ENCODE measurements at places on chromosomes 7 and 10. TPM values are rescaled to one million over a fixed set of nuclear protein-coding genes. Genes with fewer than 3 reads are reported as not detected.

FGFR2 gene
- total RNA-seq = 58.4 TPM

- H3K27ac ChIP-seq = no peak overlapping the region
- no peak for DNase-seq
- H3K4me1 ChIP-seq = peaks cover 27% of the 10 kb centered on the region
- no peaks in the 10 kb centered on the region for H3K36me3 ChIP-seq
- no peaks in the 10 kb centered on the region for H3K27me3 ChIP-seq
These were observed 15.2 kb upstream of the ADRB1 start for GRCh38 chr10:114028425-114028824.

- peaks cover 53% of the 10 kb centered on the region for H3K4me1 ChIP-seq
- no peak for DNase-seq
- H3K4me3 ChIP-seq = no peak overlapping the region
- H3K27ac ChIP-seq = no peak overlapping the region
- no peaks in the 10 kb centered on the region for H3K27me3 ChIP-seq
These were observed 93.8 kb downstream of the INPP5A start for GRCh38 chr10:132631338-132631735.

DNA sequence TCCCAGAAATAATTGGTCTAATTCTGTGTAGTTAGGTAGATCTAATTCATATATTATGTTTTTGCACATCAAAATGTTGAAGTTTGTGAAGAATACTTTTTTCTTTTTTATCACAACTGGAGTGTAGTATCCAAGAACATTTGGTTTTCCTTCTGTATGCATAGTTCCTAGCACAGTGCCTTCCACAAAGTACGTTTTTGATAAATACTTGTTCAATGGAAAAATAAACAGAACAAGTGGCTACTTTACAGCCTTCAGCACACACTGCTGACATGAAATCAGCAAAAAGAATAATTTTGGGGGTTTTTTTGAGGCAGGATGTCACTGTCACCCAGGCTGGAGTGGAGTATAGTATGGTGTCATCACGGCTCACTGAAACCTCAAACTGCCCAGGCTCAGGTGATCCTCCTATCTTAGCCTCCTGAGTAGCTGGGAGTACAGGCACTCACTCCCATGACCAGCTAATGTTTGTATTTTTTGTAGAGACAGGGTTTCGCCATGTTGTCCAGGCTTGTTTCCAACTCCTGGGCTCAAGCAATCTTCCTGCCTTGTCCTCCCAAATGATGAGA is 27.9 kb downstream of the TARP start:
- H3K4me1 ChIP-seq = no peaks in the 10 kb centered on the region
- no peak overlapping the region for H3K4me3 ChIP-seq
- no peaks in the 10 kb centered on the region for H3K36me3 ChIP-seq
- no peak for DNase-seq
- no peak overlapping the region for H3K27ac ChIP-seq

DNA sequence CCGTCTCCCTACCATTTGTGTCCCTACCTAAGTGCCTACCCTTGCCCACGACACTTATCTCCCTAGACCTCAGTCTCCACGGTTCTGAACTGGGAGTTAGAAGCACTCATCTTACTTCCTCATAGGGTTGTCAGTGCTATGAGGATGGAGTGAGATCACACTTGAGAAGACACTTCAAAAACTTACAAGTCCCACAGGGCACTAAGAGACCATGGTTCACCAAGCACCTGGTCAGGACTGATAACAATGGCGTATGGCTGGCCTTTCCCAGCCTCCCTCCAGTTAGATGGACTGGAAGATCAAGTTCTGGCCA is 43.2 kb downstream of the KCNMA1 start:
- H3K4me3 ChIP-seq = no peak overlapping the region
- DNase-seq = no peak
- H3K27ac ChIP-seq = no peak overlapping the region
- H3K4me1 ChIP-seq = no peaks in the 10 kb centered on the region

DNA sequence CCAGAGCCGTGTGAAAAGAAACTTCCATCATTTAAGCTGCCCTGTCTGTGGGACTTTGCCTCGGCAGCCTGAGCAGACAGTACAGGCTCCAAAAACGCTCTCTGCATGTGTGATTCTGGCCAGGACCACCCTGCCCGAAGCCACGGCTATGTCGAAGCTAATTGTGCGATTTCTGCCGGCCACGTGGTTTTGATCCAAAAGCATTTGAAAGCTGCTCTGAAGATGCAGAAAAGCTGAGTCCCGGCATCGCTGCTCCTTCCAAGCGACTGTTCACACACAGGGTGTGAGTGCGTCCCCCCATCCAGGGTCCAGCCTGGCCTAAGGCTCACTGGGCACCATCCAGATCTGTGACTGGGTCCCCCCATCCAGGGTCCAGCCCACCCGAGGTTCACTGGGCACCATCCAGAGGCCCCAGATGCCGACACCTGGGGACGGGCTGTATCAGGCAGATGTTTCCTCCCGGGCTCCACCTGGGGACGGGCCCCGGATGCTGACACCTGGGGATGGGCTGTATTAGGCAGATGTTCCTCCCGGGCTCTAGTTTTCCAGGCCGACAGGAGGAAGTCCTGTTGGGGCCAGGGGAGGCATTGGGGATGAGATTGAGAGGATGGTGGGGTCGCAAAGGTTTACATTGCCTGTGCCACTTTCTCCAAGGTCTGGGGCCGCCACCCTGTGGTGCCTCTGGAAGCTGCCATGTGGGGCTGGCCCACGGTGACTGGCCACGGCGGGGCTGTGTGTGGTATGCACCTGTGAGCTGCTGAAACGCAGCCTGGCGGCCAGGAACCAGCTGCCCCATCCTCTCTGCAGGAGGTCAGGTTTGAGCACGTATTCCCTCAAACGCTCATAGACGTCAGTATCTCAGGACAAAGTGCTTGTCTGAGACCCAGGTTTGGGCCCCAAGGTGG is 527.4 kb downstream of the DNAJB6 start:
- H3K27me3 ChIP-seq = no peaks in the 10 kb centered on the region
- H3K4me1 ChIP-seq = peaks cover 14% of the 10 kb centered on the region
- H3K4me3 ChIP-seq = no peak overlapping the region
- H3K27ac ChIP-seq = peak overlapping the region; percentile 88

GRCh38 chr7:92782236-92782635 is 54.1 kb downstream of the CDK6 start:
- H3K4me1 ChIP-seq = peaks cover 13% of the 10 kb centered on the region
- no peak for DNase-seq
- H3K27ac ChIP-seq = no peak overlapping the region
- H3K36me3 ChIP-seq = no peaks in the 10 kb centered on the region
- H3K27me3 ChIP-seq = no peaks in the 10 kb centered on the region

DNA sequence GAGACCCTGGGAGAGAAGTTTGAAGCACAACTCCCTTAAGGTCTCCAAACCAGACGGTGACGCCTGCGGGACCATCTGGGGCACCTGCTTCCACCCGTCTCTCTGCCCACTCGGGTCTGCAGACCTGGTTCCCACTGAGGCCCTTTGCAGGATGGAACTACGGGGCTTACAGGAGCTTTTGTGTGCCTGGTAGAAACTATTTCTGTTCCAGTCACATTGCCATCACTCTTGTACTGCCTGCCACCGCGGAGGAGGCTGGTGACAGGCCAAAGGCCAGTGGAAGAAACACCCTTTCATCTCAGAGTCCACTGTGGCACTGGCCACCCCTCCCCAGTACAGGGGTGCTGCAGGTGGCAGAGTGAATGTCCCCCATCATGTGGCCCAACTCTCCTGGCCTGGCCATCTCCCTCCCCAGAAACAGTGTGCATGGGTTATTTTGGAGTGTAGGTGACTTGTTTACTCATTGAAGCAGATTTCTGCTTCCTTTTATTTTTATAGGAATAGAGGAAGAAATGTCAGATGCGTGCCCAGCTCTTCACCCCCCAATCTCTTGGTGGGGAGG is 10.8 kb downstream of the SERPINE1 start:
- no peak overlapping the region for H3K27ac ChIP-seq
- H3K27me3 ChIP-seq = peaks cover 4% of the 10 kb centered on the region
- no peak overlapping the region for H3K4me3 ChIP-seq
- no peak for DNase-seq
- H3K36me3 ChIP-seq = no peaks in the 10 kb centered on the region

DNA sequence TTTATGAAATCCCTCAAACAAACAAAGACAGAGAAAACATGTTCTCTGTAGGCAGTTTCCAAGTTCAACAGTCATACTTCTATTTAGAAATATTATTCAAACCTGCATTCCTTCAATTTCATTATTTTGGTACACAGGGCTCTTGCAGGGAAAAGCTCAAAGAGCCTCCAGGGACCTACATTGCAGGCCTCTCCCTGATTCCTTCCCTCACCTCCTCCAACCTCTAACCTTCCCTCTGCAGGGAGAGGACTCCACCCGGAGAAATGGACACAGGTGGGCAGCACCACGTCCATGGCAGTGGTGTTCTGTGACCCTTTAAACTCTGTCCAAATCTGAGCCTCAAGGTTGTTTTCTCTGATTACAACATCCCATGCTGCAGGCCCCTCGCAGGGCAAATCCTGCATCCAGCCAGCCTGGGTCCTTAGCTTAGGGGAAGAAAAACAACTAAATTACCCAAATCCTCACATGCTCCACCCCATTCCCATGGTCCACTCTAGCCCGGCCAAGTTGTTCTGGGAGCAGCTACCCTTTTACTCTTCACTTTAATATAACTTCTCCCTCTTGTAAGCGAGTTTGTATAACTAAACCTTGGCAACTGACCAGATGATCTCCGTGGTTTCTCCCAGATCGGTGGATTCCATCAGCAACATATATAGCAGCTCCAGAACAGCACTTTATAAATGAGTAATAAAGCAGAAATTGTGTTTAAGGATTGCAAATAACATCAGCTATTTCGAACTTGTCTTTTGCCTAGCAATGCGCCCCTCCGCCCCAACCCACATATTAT is 129.8 kb downstream of the CUBN start:
- no peak for DNase-seq
- H3K36me3 ChIP-seq = no peaks in the 10 kb centered on the region
- no peak overlapping the region for H3K27ac ChIP-seq

DNA sequence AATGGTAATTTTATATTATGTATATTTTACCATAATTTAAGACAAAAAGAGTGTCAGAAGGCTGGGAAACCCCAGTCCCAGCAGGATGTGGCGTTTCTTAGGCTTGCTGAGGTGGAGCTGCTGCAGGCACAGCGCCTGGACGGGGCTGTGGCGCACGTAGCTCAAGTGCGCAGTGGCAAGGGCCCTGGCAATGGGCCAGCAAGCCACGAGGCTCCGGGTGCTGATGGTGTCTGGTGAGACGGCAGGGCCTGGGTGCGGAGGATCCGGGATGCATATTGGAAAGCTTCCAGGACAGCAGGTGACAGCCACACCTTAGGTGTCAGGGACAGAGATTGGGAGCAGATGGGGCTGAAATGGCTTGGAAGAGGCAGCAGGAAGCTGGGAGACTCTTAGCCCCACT is 37.2 kb downstream of the CLEC2L start:
- peak overlapping the region; percentile 6 for H3K27ac ChIP-seq
- peaks cover 6% of the 10 kb centered on the region for H3K27me3 ChIP-seq
- no peaks in the 10 kb centered on the region for H3K4me1 ChIP-seq

DNA sequence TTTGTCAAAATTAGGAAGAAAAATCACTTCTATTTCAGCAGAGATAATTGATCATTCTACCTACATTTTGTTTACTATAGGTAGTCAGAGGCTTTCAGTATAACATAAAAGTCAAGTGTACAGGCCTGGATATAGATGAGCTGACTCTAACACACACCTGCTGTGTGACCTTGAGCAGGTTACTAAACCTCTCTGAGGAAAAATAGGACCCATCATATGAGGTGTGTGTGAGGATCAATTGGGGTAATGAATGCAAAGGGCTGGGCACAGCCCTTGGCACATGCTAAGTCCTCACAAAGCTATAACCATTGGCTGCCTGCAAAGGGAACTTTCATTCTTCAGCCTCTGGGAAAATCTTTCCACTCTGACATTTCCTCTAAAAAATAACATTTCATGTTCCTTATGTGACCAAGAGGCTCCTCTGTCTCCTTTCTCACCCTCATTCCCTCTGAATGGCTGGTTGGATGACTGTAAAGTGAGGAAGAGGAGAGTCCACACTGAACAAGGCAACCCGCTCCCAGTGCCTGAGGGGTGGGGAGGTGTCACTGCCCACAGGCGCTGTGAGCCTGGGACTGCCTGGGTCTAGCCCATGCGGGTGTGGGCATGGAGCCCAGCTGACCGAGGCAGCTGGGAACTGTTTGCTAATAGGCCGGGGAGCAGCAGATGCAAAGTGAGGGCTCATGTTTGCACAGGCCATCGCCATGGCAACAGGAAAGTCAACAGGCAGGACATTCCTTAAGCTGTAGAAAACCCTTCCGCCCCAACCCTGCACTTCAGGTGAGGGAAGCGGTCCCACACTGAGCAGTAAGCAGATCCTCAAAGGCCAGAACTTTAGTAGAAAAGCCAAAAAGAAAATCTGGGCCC is 36.8 kb downstream of the MYOF start:
- no peak overlapping the region for H3K4me3 ChIP-seq
- peaks cover 28% of the 10 kb centered on the region for H3K4me1 ChIP-seq

- H3K4me3 ChIP-seq = no peak overlapping the region
- no peak for DNase-seq
- H3K27ac ChIP-seq = no peak overlapping the region
- H3K36me3 ChIP-seq = no peaks in the 10 kb centered on the region
These were observed 26.4 kb upstream of the KNDC1 start for GRCh38 chr10:133133471-133134231.

- H3K4me1 ChIP-seq = peaks cover 10% of the 10 kb centered on the region
- H3K27ac ChIP-seq = no peak overlapping the region
- H3K36me3 ChIP-seq = peaks cover 3% of the 10 kb centered on the region
- no peaks in the 10 kb centered on the region for H3K27me3 ChIP-seq
- no peak overlapping the region for H3K4me3 ChIP-seq
These were observed 180.0 kb upstream of the SH2B2 start for GRCh38 chr7:102106625-102107024.

DNA sequence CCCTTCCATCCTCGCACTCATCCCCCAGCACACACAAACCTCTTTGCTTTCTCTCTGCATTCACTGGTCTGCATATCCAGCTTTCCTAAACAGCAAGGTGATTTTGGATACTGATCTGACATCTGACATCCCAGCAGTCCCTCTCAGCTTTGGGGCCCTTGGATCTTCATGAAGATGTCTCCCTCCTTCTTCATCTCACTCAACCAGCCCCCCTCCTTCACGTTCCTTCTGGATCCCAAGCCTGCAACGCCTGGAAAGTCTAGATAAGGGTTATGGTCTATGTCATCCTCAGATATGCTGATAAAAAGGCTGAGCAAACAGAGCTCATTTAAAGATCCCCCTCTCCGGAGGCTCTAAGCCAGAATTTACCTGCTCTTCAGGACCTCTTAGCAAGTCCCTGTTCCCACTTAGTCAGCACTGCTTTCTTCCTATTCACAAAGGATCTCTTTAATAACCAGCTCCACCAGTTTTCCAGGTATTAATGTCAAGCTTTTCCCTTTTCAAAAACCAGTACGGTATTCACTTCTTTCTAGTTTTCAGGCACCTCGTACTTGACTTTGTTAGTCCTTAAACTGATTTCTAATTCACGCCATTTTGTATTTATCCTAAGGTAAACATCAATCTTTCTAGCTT is 38.9 kb downstream of the CREB3L2 start:
- H3K27ac ChIP-seq = no peak overlapping the region
- peaks cover 39% of the 10 kb centered on the region for H3K4me1 ChIP-seq
- no peak for DNase-seq
- H3K4me3 ChIP-seq = no peak overlapping the region

- no peak overlapping the region for H3K4me3 ChIP-seq
- peaks cover 9% of the 10 kb centered on the region for H3K27me3 ChIP-seq
- no peaks in the 10 kb centered on the region for H3K36me3 ChIP-seq
- no peak for DNase-seq
These were observed 4.5 kb upstream of the SEMA3D start for GRCh38 chr7:85191383-85191782.
